ENCODE measurements at places on chromosomes 5 and 9.

- no peak for DNase-seq
Measured at GRCh38 chr9:114180696-114181606, 25.6 kb downstream of the COL27A1 start.

- no peak for DNase-seq
Measured at GRCh38 chr9:117368684-117369230, 46.1 kb downstream of the ASTN2 start.

DNA sequence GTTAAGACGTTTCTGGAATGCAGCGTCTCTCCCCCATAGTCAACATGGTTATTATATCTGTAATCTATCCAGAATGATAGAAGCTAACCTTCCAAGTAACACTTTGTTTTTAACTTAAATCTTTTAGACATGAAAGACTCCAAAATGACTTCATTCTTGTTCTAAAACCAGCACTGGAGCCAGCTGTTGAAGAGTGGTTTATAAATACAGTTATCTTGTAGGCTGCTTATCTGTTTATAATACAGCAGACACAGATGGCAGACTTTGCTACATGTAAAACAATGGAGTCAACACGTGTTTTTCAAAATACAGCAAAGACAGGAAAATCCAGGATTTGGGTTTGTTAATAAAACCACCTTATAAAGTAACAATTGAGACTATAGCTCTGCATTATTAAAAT is 48.8 kb upstream of the RETREG1 start:
- no peak for DNase-seq

DNA sequence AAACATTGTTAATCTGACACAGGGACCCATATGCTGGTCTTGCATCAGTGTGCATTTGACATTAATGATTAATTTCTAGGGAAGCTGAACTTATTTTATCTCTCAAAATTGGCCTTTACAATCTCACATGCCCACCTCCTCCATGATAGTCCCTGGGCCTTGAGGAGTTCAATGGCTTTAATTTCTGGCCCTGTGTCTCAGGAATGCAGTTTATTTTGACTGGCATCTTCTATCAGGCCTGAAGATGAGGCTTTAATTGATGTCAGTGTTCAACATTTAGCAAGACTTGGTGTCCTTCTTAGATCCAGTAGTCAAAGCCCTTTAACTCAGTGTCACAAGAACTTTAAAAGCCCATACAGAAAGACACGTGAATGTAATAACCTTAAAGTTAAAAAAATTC is 10.5 kb upstream of the CLTB start:
- no peak for DNase-seq

GRCh38 chr5:10671041-10672008 is 89.7 kb downstream of the DAP start:
- DNase-seq = no peak

DNA sequence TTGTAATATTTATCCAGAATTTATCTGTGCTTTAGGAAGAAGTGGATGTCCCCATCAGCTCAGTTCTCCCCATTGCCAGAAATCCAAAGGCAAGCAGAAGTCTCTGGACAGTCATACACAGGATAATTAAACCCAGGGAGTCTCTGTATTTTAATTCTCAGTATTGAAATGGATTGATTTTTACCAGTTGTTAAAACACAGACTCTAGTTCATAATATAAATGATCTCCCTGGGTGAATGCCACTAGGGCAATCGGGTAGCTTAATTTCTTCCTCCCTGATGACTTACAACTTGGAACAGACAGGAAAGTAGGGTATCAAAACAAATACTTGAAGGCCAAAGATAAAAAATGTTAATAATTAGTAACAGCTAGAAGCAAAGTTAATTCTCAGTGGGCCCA is 66.5 kb upstream of the DAP start:
- DNase-seq = no peak
